ENCODE measurements at places on chromosomes 7 and 10.

- no peak for DNase-seq
These were observed 15.4 kb downstream of the WDFY4 start for GRCh38 chr10:48700071-48700470.

DNA sequence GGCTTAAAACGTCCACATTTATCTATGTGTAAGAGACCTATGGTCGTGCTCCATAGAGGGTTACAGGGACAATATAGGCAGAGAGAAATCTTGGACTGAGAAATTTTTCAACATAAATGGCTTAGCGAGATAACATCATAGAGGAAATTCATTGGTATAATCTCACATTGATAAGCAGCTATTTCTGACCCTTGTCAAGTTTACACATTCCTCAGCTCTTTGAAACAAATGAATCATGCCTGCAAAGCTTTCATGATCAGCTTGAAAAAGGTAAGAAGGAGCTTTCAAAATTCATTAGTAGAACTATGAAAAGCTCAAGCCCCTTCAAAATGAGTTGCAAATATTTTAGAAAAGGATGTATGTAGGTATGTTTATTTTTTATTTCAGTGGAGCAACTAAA, 478.8 kb downstream of the NEBL start:
- no peak for DNase-seq

DNA sequence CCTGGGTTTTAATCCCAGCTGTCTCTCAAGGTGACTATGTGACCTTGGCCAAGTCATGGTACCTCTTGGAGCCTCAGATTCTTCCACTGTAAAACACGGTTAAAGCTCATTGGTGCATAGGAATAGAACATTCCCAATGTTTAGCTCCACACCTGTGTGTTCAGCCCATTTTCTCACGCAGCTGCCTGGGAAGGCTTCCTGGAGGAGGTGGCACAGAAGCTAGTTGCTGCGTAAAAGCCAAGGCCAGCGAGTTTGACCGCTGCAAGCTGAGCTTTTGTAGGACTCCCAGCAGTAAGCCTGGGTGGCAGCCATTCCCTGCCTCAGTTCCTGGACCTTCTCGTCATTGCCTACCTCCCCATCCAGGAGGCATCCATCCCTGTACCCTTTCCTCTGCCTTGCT, 326.6 kb downstream of the RPS24 start:
- DNase-seq: no peak

DNA sequence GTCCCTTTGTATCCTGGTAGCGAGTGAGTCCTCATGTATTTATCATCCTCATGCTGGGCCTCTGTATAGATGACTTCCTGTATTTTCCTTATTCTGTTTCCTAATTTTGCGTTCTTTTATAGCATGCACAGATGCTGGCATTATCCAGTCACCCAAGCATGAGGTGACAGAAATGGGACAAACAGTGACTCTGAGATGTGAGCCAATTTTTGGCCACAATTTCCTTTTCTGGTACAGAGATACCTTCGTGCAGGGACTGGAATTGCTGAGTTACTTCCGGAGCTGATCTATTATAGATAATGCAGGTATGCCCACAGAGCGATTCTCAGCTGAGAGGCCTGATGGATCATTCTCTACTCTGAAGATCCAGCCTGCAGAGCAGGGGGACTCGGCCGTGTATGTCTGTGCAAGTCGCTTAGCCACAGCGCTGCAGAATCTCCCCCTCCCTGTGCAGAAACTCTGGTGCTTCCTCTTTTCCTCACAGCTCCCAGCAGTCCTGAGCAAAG, 183.1 kb upstream of the PRSS58 start:
- DNase-seq: no peak

DNA sequence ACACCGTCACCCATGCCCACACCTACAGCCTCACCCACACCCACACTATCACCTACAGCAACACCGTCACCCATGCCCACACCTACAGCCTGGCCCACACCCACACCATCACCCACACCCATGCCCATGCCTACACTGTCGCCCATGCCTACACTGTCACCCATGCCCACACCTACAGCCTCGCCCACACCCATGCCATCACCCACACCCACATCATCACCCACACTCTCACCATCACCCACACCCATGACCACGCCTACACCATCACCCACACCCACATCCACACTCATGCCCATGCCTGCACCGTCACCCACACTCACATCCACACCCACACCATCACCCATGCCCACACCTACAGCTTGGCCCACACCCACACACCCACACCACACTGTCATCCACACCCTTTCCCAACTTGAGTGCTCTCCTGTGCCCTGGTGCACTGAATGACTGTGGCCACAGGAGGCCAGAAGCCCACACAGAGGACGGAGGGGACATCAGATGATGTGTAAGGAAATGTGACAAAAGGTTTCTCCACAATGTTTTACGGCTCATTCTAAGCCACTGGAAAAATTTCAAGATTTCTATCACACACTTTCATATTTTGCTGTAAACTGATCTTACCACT, 153.3 kb downstream of the WDR37 start:
- no peak for DNase-seq

GRCh38 chr7:131502810-131503508, 53.5 kb downstream of the PODXL start:
- peak; percentile 37 for DNase-seq

DNA sequence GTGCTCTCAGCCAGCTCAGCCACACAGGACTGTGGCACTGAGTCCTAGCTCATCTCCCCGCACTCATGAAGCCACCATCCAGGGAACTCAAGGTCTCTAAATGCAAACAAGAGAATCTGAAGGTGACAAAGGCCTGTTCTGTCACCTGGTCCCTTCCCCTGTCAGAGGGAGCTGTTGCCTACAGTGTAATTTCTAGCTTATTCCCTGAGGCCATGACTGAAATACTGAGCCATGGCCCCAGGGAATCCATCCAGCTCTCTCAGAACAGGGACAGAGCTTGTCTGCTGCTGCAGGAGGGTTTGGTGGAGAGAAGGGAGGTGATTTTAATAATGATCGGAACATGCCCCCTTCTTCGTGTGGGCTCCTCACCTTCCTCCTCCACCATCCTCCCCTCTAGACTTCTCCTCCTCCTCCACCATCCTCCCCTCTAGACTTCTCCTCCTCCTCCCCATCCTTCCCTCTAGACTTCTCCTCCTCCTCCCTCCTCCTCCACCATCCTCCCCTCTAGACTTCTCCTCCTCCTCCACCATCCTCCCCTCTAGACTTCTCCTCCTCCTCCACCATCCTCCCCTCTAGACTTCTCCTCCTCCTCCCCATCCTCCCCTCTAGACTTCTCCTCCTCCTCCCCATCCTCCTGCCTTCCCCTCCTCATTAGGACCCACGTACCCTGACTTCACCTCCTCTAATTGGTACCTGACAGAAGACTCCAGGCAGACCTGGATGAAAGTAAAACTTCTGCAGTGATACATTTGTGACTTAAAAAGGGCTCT, 338.0 kb upstream of the MKI67 start:
- DNase-seq: no peak

GRCh38 chr10:15624401-15625196, 95.1 kb downstream of the ITGA8 start:
- DNase-seq: no peak

- no peak for DNase-seq
These were observed 62.3 kb downstream of the ATE1 start for GRCh38 chr10:121865554-121865953.

DNA sequence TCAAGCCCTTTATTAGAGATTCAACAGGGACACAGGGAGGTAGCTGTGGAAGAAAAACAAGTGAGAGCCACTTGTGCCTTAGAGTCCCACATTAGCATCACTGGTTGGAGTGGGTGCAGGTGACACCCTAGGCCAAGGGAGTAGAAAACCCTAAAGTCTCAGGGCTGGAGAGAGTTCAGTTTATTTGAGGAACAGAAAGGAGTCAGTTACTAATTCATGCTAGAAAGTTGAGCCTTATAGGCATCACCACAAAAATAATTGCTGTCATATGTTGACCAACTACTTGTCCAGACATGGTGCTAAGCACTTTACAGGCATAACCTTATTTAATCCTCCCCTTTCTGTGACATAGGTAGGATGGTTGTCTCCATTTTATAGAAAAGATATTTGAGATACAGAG, 20.9 kb upstream of the ACSL5 start:
- no peak for DNase-seq

DNA sequence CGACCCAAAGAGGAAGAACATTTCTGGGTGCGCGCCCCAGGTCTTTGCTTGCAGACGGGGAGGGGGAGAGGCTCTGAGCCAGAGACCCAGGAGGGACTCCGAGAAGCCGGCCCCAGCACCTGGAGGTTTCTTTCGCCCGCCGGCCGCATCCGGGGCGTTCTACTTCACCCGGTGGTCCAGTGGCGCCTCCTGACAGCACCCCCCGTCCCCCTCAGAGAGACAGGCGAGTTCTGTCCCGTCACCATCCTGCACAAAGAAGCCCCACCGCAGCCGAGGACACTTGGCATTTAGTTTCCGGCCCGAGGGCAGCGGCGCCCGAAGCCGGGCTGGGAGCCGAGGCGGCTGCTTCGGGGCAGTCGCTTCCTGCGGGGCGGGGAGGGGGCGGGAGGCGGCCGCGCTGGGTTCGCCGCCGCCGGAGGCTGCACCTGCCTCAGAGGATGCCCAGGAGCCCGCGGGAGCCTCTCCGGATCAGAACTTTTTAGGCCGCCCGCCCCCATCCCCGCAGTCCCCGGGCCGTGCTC, at the start of gene TMEM178B:
Gene TMEM178B, plus strand, starts transcription at position 424 of the 521 bp plus-strand sequence.
- no peak for DNase-seq

DNA sequence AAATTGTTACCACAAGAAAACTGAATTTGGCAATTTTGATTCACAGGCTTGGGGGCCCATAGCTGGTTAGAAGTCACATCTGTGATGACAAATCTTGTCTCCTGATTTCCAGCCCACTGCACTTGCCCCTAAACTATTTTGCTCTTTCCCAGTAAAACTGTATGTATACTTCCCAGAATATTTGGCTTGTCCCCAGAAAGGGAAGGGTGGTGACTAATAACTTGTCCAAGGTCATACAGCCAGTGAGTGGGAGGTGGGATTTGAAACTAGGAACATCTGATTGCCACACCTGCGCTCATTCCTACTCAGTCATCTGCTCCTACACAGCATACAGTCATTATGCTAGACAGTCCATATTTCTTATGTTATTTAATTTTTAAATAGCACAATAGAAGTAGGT, 304.5 kb downstream of the SDHAF3 start:
- no peak for DNase-seq

DNA sequence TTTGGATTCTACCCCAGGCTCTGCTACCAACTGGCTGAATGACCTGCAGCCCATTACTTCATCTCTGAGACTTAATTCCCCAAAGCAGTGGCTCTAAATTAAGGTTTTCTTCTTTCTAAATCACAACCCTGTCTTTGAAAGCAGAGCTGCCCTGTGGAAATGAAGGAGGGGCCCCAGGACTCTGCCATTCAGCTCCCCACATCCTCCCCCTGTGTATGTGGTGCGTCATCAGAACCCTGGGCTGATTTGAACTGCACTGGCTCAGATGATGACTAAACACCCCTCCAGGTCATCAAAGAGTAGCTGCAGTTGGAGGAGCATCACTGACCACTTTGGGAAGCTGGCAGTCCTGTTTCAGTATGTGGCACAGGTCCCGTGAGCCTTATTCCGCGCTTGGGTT, 46.6 kb downstream of the BPGM start:
- no peak for DNase-seq

GRCh38 chr10:106696239-106696638, 468.3 kb downstream of the SORCS1 start:
- DNase-seq: no peak

- DNase-seq: no peak
These were observed 24.3 kb upstream of the OPN4 start for GRCh38 chr10:86630079-86630478.

DNA sequence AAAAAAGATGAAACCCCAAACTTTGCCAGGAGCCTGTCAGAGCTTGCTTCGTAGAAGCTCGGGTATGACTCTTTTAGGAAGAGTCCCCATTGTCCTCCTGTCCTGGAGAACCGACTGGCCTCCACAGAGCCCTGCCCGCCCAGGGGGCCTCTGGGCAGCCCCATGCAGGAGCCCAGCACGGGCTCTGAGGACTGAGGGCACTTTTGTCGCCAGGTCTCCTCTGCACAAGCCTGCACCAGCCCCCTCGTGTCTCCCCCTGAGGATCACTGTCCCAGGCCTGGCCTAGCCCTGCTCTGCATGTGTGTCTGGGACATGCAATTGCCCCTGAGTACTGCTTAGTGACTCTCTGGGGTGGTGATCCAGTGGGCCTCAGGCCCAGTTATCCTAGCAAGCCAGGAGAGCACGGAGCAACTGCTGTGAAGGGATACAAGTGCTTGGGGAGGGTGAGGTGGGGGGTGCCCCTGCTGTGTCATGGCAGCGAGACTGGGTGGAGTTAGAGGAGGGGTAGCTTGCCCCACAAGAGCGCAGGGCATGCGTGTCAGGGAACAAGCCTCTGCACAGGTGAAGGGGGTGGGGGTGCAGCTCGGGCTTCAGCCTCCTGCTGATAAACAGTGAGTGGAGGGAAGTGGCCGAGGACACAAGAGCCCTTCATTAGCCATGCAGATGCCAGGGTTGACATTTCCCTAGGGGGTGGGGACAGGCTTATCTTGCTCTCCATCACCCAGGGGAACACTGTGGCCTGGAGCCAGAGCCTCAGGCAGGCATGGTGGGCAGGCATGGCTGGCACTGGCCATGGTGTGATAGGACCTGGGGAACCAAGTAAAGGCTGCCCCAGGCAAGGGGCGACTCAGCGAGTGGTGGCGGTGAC, 143.4 kb downstream of the C10orf105 start:
- no peak for DNase-seq

DNA sequence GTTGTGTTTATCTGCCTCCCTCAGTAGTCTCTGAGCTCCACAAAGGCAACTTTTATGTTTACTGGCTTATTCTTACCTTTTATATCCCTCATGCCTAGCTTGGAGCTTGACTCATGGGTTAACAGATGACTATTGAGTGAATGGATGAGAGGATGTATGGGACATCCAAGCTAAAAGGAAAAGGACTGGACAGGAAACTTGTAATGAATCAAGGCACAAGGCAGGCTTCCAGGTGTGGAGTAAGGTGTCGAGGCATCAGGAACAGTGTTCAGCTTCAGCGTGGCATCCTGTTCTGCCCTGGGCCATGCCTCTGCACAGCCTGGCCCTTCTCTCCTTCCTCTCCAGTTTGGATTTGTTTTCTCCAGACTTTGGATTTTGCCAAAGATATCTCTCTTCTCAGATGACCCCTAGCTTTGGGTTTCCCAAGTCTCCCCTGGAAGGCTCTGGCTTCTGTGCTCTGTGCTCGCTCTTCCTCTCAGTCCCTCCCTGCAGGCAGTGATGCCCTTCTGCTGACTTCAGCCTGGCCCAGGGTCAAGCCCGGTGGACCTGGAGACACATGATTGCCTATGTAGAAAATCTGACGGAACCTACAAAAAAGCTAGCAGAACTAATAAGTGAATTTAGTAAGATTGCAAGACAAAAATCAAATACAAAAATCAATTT, 367.3 kb downstream of the CXCL12 start:
- no peak for DNase-seq

Measured in midbrain (tissue), 1 donor.